NCI-H446 treated with DMSO at 0.1 percent for 48 hours (cell line): ENCODE measurements at places on chromosomes 12 and 14.

GRCh38 chr12:1929241-1929984 lies 11.0 kb upstream of the CACNA2D4 start:
- DNase-seq, result no peak

- DNase-seq, result no peak
Measured at GRCh38 chr12:116892349-116893140, 11.3 kb upstream of the HRK start.

DNA sequence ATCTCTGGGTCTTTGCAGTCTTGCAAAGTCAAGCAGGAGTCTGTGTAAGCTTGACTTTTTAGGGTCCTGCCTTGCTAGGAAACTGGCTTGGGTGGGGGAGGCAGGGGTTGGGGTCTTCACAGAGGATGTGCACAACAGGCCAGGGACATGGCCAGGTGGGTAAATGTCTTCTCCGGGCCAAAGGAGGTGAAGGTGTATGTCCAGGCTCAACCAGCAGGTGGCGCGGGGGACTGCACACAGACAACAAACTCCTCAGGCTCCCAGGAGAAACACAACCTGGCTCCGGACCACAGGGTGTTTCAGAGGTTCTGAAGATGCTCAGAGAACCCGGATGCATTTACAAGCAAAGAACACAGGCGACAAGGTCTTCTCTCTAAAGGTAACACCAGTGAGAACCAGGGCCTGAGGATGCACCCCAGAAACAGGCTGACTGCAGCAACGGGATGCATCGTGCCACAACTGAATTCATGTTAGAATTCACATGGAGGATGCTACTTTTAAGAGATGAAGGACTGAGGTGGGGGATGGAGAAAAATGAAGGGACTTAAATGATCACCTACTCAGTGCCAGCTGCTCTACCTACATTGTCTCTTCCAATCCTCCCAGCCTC lies 56.0 kb downstream of the PLEKHG3 start:
- DNase-seq, result no peak

DNA sequence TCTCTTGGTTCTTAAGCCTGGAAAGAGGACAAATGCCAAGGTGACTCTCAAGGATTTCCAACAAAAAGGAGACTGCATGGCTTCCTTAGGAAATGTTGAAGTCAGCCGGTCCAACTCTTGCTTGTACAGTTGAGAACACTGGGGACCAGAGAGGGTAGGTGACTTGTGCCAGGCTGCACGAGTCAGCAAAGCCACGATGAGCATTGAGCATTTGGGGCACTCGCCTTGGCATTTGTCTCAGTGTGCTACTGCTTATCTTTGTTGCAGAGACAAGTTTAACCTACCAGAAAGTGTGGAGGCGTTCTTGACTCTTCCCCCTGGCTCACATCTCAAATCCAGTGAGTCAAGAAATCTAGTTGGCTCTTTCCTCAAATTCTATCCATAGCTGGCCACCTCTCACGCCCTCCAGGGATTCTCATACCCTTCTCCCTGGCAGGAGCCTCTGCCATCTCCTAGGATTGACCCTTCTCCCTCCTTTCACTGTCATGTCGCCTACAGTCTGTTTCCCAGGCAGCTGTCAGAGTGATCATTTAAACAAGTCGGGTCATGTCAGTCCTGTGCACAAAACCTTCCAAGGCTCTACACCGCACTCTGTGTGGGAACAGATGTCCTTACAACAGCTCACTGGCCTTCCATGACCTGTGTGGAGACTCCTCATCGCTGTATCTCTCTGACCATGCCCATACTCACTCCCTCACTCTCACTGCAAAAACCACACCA lies 17.2 kb upstream of the KRT83 start:
- DNase-seq, result peak; percentile 54

- no peak for DNase-seq
Measured at GRCh38 chr14:104690861-104691455, 1.5 kb downstream of the INF2 start.

DNA sequence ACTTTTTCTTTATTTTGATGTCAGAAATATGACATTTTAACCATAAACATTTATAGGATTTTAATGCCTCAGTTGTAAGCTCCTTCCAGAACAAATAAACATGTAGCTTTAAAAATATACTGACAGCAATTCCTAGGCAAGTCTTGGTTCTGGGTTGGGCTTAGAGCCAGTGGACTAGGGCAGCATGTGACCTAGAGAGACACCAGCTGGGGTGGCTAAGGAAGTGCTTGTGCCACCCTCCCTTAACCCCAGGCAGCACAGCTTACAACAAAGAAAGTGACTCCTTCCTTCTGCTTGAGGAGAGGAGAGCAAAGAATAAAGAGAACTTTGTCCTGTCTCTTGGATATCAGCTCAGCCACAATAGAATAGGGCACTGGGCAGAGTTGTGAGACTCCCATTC lies 61.6 kb upstream of the KTN1 start:
- DNase-seq, result no peak

DNA sequence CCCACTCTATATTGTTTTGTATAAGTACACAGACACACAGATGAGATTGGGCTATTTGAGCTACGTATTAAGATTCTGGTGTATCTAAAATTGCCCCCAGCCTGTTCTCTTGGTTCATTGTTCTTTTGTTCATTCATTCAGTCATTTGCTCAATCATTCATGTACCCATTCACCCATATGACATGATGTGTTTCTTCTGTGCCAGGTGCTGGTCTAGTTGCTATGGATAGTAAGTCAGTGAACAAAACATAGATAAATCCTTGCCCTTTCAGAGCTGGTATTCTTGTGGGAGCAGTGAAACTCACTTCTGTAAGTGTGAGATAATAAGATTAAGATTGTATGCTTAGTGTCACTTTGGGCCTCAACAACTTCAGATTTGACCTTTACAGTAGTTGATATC lies 191.3 kb downstream of the TMTC2 start:
- peak; percentile 21 for DNase-seq

DNA sequence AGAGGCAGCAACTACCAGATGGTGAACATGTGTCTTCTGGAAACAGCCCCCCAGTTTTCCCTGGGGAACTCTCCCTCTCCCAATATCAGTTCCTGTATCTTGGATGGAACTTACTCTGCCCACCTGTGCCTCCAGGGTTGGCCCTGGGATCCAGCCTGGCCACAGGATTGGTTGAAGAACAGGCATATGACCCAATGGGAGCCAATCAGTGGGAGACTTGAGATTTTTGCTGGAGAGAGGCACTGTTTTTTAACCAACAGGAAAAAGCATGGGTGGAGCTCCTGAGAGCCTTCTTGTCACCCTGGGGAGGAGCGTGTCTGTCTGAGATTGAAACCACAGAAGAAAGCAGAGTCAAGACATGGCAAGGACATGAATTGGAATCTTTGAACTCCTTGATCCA lies 33.6 kb upstream of the COX6A1 start:
- no peak for DNase-seq

DNA sequence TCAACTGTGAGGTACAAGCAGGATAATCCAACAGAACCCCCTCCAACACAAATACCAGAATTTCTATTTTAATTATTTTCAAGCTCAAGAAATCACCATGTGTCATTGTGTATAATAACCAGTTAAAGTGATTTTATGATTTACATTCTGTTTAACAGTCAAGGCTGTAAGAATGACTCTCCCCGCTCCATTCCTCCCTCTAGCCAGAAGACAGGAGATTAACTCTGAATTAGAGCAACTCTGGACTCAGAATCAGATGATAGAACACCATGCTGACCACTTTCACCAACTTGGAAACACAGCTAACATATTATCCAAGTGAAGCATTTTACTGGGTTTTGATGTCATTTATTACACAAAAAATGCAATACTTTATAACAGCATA lies 71.9 kb downstream of the ATP2B1 start:
- no peak for DNase-seq

GRCh38 chr12:15045451-15045850 lies 72.6 kb downstream of the PDE6H start:
- DNase-seq, result peak; percentile 17

DNA sequence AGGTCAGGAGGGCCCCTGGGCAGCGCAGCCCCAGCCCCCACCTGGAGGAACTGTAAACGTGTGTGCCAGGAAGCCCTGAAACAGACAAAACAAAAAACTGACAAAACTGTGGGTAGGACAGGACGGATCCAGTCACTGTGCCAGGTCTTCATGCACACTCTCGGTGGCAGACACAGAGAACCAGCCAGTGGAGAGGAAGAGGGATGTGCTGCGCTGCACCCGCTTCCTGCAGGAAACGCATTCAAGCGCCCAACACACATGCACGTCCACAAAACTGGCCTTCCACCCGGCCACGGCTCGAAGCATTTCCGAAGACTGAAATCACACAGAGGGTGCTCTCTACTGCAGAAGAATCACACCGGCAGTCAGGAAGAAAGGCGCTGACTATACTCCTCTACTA lies 16.9 kb downstream of the BRF1 start:
- DNase-seq, result no peak

GRCh38 chr12:50087151-50087550 lies 2.0 kb downstream of the SMARCD1 start:
- no peak for DNase-seq

- DNase-seq, result no peak
Measured at GRCh38 chr14:37195327-37195726, 2.4 kb upstream of the MIPOL1 start.

DNA sequence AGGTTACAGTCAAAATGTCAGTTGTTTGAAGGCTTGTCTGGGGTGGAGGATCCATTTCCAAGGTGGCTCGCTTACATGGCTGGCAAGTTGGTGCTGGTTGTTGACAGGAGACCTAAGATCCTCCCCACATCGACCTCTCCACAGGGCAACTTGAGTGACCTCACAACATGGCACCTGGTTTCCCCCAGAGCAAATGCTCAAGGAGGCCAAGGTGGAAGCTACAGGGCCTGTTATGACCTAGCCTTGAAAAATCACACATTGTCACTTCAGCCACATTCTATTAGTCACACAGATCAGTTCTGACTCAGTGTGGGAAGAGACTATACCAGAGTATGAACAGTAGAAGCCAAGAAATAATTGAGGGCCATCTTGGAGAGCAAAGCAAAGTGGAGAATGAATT lies 11.3 kb upstream of the GNG2 start:
- DNase-seq, result no peak

GRCh38 chr14:100221533-100222223 lies 17.3 kb upstream of the YY1 start:
- DNase-seq, result no peak
